PC-9 (cell line): ENCODE measurements at places on chromosomes 6 and 20. TPM values are rescaled to one million over a fixed set of nuclear protein-coding genes. Genes with fewer than 3 reads are reported as not detected.

DNA sequence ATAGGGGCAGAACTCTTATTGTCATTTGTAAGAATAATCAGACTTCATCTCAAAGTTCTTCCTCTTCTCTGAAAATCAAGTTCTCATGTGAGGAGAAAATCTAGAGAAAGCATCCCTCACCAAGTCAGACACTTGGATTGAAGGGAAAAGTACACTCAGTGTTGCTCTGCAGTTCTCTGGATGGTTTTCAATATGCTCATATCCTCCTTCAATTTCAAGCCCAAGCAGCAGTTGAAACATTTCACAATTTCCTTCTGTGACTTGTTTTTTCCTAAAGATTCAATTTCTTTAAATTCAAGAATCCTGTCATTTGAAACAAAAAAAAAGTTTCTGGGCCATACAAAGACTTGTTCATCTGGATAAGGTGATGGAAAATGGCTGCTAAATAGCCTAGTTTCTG, 140.2 kb upstream of the AHI1 start:
- DNase-seq, result no peak

DNA sequence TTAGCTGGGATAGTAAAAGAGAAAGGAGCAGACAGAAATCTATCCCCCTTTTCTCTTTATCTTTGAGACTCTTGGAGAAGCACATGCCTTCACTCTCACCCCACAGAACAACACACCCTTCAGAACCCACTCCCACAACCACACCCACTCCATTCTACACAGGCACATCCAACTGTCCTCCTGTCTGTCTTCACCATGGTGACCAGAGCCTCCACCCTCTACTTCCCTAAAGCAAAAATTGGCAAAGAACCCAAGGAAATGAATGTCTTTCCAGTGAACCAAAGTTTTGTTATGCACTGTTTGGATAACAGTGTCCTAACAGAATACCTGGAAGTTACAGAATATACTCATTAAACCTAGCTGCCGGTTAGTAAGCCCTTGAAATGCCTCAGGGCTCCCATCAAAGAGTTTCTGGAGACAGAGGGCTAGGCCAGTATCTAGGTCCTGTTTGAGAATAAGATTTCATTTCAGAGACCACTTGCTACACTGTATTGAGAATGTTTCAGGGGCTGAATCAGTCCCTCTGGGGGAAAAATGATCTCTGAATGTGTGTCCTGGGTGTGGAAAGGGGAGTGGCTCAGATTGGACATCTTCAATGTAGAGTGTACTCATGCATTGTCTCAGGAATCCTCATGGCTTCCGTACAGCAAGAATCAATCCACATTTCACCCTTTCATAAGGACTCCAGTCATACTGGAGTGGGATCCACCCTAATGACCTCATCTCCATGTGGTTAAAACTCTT, 101.1 kb downstream of the LY86 start:
- no peak for DNase-seq

The C6orf52 gene
- total RNA-seq, result 6.1 and 6.2 TPM in 2 replicates

DNA sequence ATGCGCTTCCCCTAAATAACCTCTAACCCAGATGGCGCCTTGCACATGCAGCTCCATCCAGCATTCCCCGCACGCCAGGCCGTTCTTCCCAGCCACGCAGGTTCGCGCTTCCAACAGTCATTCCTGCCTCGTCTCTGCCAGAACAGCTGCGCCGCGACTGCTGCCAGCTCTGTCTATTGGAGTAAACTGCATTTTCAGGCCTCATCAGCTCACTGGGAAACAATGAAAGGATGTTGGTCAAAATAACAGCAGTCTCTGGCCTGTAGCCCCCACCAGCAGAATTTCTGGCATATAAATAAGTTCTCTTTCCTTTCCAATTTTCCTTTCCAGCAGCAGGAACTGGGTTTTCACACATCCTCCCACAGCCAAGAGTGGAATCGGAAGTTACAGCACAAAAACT, 14.6 kb downstream of the NRSN1 start:
- DNase-seq, result no peak

- DNase-seq, result no peak
These were observed 76.5 kb upstream of the SUPT3H start for GRCh38 chr6:45454008-45454911.

DNA sequence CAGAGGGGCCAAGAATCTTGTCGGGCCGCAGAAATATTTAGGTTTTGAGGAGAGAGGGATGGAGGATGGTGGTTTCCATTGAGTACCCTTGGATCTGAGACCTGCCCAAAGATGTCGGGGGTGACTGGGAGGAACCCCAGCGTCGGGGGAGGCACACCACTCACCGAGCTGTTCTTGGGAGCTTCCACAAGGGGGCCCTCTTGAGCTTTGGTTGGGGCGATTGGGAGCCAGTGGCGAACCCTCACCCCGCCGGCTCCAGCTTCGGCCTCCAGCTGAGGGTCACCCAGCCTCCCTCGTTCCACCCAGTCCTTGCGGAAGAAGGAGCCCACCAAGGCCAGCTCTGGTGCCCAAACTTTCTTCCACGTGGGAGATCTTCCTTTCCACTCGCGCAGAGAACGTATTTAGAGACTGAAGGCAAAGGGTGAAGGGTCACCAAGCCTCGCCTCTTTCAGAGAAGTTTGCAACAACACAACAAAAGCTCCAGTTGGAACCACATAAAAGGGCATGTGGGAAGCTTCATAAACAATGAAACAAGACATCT, 33.6 kb downstream of the APCDD1L start:
- DNase-seq, result peak; percentile 49

The FLRT3 gene
- total RNA-seq, result 0.70 and 0.95 TPM in 2 replicates

GRCh38 chr6:5275497-5275896, 14.2 kb downstream of the FARS2 start:
- DNase-seq, result no peak

DNA sequence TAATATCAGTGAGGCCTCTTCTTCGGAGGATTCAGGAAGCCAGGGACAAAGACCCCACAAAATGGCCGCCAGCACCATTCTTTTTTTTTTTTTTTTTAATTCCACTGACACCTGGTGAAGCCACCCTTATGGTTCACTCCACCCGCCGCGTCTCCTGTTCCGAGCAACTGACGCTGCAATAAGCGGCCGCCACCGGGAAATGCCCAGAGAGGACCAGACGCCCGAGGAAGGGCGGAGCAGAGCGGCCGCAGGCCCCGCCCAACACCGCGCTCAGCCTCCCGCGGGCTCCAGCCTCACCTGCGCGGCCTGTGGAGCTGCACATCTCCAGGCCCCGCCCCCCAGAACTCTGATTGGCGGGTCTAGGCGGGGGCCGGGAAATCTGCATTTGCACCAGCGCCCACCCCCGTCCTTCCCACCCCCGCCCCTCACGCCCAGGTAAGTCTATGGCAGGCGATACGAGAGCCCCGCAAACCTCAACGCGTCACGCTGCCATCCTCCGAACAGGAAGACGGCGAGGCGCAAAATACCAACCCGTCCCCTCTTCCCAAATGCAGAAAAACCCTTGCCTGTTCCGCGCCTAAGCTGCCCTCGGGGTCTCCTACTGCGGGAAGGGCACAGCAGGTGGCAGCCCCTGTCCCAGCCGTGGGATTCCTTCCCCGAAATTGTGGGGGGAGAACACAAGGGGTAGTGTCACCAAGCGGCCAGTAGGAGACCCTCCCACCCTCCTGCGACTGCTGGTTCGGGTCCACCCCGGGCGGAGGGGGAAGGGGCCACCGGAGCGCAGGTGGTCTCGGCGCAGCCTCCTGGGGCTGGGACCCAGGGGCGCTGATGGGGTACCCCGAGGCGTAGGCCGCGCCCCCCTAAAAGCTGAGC, 960 bp downstream of the ATP9A start:
- peak; percentile 94 for DNase-seq

The UNC93A gene
- not detected in 2 replicates for total RNA-seq

DNA sequence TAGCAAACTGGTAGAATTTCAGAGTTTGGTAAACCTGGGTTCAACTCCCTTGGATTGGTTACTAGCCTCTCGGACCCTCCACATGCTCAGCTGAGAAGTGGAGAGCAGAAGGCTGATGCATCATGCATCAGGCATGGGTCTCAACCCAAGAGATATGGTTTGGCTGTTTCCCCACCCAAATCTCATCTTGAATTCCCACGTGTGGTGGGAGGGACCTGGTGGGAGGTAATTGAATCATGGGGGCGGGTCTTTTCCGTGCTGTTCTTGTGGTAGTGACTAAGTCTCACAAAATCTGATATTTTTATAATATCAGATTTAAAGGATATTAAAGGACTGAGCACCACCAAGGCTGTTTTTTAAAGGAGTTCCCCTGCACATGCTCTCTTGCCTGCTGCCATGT, 75.1 kb downstream of the PPP1R3G start:
- DNase-seq, result no peak

DNA sequence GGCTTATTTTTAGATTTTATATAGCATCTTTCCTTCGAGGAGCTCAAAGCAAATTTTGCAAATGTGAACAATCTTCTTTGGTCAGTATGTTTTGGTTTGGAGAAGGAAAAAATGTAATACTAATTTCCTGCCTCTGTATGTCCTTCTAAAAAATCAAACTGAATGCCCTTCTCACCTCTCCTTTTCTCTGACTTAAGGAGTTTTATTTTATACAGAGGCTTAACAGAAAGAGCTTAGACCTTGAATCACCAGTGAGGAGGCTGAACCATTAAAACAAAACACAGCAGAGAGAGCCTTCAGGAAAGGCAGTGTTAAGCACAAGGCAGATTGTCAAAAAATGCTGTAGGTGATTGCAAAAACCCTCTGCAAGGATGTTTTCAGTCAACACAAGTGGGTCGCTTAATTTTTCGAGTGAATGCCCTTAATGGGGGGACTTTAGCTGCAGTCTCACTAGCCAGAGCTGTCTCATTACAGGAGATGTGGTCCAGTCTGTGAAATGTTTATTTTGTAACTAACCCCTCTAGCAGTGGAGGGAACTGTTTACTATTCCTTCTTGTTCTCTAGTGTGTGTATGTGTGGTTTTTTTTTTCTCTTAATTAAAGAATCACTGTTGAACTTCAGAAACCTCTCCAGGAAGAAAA, 481.3 kb upstream of the CITED2 start:
- DNase-seq, result no peak

The RUNX2 gene
- total RNA-seq, result 10.4 and 12.5 TPM in 2 replicates

DNA sequence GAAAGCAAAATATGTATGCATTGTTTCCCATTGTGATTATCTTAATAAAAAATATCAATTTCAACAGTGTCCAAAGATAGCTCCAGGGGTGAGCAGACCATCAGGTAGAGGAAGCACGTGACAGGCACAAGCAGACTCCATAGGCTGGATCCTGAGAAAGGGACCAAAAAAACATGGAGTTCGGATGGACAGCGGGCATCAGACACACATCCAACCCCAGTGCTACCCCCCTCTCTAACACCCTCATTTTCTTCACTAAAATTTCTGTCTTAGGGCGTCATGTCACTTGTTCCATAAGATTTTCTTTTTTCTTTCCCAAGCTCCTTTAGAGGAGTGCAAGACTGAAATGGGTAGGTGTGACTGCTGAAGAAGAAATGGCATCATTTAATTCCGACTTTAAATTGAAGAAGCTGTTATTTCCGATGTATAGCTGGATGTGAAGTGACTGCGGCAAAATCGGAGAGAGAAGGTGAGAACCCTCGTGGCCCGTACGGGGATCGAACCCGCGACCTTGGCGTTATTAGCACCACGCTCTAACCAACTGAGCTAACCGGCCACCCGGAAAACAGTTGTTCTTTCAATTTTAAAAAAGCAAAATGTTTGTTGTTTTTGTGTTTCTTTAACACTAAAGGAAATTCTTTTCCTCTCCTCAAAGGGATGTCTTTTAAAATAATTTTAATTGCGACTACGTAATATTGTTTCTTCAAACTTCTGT, 10.3 kb upstream of the PRSS16 start:
- DNase-seq, result peak; percentile 54

The CD40 gene
- total RNA-seq, result 7.3 and 13.6 TPM in 2 replicates

DNA sequence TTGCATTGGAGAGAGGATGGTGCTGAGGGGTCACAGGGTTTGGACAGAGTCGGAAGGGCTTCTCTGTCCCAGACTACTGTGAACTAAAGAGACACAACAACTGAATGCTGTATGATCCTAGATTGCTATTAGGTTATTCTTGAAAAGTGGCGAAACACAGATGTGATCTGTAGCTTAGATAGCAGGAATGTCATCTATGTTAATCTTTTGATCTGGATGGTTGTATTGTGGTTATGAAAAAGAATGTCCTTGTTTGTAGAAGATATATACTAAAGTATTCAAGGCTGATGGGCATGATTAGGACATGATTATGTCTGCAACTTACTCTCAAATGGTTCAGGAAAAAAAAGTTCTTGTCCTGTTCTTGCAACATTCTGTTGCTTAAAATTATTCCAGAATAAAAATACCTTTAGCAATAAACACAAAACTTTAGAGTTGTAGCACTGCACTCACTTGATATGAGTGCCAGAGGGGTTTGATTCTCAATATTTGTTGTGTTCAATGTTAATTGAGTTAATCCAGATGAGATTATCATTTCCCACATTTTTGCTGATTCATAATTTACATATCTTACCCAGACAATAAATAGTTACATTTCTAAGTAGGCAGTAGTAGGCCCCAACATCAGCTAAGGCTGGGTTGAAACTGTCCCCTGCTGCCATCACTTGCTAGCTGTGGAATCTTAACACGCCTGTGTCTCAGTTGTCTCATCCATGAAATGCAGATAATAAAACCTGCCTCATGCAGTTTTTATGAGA, 645.2 kb downstream of the KIF16B start:
- DNase-seq, result peak; percentile 81

The RAET1G gene
- 0.88 TPM in 1 of 2 replicates, not detected in the other for total RNA-seq

- DNase-seq, result no peak
These were observed 26.2 kb upstream of the SLC35D3 start for GRCh38 chr6:136895901-136896300.

- no peak for DNase-seq
These were observed 49.9 kb downstream of the TULP4 start for GRCh38 chr6:158361961-158362669.
